ENCODE measurements at places on chromosomes 3 and 15.

GRCh38 chr3:162799910-162800309 is 1303.3 kb downstream of the OTOL1 start:
- DNase-seq: no peak

- DNase-seq: no peak
Measured at GRCh38 chr3:150135287-150135721, 164.6 kb upstream of the PFN2 start.

- no peak for DNase-seq
Measured at GRCh38 chr15:71571641-71572040, 238.7 kb upstream of the NR2E3 start.

- DNase-seq: peak; percentile 65
Measured at GRCh38 chr15:81106560-81106959, 27.5 kb upstream of the CFAP161 start.

- no peak for DNase-seq
Measured at GRCh38 chr15:48564690-48565089, 80.8 kb downstream of the FBN1 start.

DNA sequence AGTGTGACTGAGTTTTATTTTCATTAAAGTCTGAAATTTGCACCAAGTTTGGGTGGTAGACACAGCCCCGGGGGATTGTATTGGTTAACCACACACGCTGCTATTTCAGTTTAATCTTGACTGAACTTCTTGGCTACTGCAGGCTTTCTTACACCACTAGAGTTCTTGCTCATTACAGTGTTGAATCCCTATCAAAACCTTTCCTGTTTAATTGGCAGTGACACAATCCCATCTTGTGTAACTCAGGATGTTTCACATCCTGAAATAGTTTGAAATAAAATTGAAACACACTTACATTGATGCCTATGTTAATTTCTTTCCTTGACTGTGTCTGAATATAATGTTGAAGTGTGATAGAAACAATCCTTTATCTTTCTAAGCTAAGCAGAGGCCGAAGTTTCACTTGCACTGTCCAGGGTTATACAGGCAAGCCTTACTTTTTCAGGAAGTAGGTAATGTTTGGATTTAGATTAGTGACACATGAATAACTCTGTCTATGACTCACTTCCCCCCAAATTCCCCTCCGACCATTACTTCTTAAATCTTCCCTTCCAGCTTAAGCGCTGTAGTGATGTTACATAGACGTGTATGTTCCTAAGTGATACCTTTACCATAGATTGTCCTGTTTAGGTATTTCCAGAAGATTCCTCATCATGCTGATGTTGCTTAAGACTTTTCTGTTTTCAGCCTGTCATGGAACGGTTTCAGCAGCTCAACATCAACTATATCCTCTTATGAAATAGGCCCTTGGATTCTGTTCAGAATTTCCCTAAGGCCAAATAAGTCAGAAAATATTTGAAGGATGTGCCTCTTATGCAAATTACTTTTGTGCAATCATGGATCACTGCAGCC is 16.8 kb downstream of the ATG7 start:
- DNase-seq: peak; percentile 92

- DNase-seq: no peak
Measured at GRCh38 chr3:98918586-98918985, 17.1 kb upstream of the DCBLD2 start.
